AG20443 (cell line): ENCODE measurements at places on chromosomes 3 and 15.

- no peak for DNase-seq
Measured at GRCh38 chr15:57595011-57595866, 3.5 kb downstream of the MYZAP start.

DNA sequence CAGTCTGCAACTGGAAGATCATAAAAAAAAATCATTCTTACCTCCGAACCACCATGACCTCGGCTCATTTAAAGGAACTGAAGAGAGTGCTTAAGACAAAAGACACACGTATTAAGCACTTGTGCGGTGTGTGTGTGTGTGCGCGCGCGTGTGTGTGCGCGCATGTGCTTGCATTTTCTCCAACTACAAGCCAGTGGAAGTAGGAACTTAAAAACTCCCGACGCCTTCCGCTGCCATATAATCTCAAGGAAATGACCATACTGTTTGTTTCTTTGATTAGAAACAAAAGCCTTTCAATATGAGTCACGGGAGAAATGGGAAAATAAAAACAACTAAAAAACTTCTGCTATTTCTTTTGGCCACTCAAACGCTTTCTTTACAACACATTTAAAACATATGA is 32.4 kb downstream of the FRMD4B start:
- no peak for DNase-seq

DNA sequence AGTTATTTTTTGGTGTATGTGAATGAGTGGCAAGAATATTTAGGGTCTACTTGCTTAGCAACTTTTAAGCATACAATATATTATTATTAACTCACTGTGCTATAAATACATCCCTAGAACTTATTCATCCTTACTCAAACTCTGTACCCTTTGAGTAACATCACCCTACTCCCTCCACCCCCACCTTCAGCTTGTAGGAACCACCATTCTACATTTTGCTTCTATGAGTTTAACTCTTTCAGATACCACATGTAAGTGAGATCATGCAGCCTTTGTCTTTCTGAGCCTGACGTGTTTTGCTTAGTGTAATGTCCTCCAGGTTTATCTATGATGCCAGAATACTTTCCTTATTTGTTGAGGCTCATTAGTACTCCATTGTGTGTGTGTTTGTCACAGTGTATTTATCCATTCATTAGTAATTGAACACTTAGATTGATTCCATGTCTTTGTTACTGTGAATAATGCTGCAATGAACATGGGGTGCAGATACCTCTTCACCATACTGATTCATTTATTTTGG is 526.9 kb downstream of the PYDC2 start:
- DNase-seq, result no peak

DNA sequence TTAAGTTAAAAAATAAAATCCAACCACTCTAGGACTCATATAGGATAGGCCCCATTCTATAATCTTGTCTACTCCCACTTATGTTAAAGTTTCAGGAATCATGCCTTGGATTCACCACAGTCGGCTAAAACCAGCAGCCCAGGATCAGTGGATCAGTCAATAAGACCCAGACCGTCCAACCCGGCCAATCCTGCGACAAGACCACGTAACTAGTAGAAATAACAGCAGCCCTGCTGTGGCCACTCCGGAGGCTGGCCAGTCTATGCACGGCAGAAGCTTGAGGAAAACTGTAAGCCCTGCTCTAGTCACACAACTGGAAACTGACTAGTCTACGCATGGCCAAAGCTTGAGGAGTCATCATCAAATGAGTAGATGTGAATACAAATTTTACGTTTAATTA is 12.8 kb upstream of the SLC9C1 start:
- no peak for DNase-seq

DNA sequence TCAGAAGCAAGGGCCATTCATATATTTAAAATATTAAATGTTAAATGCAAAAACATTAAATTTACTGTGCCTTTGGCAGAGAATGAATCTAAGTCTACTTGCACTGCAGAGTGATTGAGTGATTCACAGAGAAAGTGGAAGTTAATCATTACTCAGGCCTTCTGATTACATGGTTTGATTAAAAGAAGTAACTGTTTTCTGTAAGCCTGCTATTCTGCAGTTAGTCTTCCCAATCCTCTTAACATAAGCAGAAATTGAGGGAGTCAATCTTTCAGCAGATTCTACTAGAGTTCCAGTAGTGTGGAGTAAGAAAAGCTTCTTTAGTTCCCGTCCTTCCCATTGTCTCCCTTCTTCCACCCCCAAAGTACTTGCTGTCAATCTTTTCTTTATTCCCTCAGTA is 1.5 kb downstream of the NLGN1 start:
- no peak for DNase-seq

DNA sequence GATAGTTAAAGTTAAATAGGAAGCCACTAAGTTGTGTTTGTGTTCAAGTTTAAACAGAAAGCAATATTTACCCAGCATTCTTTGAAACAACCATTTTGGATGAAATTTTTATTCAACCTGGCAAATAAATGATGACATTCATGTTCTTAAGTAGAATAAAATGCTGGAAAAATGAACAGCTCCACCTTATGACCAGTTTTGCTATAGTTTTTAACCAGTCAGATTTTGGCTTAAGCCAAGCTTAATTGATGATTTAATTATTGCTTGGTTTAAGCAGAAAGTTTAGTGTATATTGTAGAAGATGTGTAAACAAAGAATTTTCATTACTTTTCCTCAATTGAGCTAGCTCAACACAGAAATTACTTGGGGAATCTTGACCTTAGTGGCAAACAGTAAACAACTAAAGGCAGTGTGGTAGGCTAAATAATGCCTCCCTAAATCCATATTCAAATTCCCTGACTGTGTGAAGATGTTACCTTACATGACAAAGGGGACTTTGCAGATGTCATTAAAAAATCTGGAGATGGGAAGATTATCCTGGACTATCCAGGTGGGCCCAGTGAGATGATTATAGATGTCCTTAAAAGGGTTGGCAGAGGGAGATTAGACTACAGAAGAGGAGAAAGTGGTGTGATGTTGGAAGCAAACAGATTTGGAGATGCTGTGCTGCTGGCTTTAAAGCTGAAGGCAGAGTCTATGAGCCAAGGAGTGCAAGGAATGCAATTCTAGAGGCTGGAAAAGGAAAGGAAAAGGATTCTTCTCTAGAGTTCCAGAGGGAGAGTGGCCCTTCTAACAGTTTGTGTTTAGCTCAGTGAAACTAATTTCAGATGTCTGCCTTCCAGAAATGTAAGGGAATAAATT is 448.6 kb upstream of the GOLIM4 start:
- no peak for DNase-seq

- no peak for DNase-seq
Measured at GRCh38 chr3:7745711-7746110, 755.9 kb upstream of the LMCD1 start.

GRCh38 chr15:40498418-40498817 is 27.6 kb downstream of the CHST14 start:
- peak; percentile 47 for DNase-seq

DNA sequence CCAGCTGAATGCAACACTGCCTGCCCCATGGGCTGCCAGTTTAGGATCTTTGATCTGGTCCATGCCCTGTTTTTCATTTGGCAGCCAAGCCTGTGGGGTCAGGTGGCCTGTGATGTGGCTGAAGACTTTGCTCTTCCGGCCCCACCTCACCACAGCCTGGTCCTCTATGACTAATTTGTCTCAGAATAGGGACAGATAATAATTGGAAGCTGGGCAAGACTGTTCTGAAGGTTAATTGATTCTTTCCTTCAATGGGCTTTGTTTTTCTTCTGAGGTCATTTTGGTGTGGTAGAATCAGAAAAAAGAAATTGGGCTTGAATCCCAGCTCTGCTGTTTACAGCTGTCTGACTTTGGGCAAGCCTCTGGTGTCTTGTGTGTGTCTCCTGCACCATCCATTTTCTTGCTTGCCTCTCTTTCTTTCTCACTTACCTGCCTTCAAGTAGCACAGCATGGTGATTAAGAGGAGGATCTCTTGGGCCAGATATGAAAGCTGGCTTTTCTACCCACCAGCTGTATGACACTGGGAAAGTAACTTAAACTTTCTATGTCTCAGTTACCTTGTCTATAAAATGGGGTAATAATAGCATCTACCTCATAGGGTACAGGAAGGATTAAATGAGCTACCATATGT is 24.2 kb downstream of the ABHD2 start:
- DNase-seq, result peak; percentile 56

GRCh38 chr3:159149633-159150032 is 347.8 kb downstream of the MFSD1 start:
- no peak for DNase-seq

- no peak for DNase-seq
Measured at GRCh38 chr3:66819993-66820501, 178.1 kb upstream of the KBTBD8 start.

- no peak for DNase-seq
Measured at GRCh38 chr3:163577271-163577670, 1501.0 kb downstream of the SI start.

DNA sequence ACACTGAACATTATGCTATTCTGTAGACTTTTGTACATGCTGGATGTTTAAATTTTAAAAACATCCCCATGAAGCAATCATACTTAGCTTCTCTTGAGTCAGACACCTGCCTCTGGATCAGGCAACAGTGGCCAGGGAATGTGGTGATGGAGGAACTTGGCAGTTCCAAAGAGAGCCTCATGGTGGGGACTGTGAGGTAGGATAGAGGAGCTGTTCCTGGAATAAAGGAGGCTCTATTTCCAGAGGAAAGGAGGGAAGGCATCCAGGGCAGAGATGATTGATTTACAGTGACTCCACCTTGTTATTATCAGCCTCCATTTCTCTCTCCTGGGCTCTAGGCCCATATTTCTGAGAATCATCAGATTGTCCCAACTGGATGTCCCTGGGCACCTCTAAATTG is 35.0 kb upstream of the ABHD17C start:
- DNase-seq, result peak; percentile 55

DNA sequence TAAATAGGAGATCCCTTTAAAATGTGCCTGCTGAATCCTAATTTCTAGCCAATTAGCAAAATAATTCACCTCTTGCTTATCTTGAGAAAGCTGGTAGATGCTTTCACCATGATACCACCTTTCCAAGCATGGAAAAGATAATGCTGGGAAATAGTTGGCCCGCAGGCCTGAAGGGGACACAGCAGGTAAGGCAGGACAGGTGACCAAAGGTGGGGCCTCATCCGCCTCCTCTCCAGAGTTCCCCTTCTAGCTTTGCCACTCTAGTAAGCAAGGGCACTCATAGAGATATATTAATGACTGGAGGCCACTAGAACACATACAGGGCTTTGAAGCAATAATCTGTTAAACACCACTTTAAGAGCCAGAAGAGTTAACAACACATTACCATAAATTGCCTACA is 45.5 kb downstream of the SATB1 start:
- DNase-seq, result no peak

- no peak for DNase-seq
Measured at GRCh38 chr3:108554913-108555571, 34.2 kb downstream of the CIP2A start.

- DNase-seq, result no peak
Measured at GRCh38 chr3:182920515-182921084, 59.7 kb downstream of the DCUN1D1 start.

GRCh38 chr3:58143417-58144055 is 67.2 kb downstream of the DNASE1L3 start:
- no peak for DNase-seq

- no peak for DNase-seq
Measured at GRCh38 chr15:70243686-70244540, 146.2 kb upstream of the TLE3 start.

DNA sequence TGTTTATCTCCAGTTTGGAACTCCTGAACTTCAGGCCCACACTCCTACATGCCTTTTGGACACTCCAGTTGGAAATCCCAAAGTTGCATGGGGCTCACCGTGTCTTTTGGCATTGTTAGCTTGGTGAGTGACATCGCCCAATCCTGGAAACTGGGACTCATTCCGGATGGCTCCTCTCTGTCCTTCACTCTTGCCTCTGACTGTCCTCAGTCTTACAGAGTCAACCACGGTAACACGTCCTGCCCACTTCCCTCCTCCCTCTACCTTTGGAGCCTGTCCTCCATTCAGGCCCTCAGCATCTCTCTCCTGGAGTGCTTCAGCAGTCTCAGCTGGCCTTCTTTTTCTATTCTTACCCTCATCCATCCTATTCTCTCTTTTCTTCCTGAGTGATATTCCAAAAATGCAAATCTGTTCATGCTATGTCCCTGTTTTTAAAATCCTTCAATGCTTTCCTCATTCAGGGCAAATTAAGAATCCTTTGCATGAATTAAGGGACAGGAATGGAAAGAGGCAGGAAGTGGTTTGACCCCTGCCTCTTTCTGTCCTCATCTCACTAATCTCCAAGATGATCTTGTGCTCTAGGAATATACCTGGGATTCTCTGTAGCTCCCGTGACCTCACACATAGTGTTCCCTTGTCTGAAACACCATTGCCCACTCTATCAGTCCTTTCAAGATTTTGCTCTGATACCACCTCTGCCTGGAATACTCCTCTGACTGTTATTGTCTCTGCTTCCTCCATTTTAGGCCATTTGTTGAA is 42.5 kb downstream of the LPP start:
- DNase-seq, result no peak

GRCh38 chr3:116188231-116188785 is 257.0 kb downstream of the LSAMP start:
- DNase-seq, result peak; percentile 11

- no peak for DNase-seq
Measured at GRCh38 chr3:195020185-195020584, 250.8 kb downstream of the XXYLT1 start.

DNA sequence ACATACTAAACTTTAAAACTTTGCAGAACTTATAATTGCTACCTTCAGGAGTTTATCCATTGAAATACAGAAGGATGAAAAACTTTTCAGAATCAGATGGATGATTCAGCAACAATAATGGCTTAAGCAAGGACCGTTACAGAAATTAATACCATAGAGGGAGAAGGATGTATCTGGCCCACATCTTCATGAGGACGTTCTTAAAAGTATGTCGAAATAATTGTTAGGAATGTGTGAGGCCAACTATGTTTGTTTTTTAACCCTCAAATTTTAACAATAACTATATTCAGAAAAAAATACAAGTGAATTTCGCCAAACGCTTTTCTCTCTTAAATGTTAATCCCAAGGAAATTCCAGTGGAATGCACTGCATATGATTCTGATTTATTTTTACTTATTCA is 105.2 kb upstream of the EPHA3 start:
- DNase-seq, result no peak

DNA sequence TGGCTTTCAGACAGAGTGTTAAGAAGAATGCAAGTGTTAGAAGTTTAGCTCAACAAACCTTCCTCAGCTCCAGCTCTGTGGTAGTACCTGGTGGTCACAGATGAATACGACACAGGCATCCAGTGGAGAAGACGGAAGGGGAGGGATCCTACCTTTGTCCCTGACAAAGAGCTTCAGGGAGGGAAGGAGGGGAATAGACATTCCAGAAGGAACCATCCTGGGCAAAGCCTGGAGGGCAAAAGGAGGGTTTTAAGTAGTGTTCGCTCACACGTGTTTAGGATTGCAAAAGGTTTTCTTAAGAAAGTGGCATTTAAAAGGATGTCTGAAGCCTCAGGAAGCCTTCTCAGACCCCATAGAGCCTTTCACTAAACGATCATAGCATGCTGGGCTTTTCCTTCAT is 2.8 kb downstream of the CHCHD4 start:
- no peak for DNase-seq

GRCh38 chr3:166879661-166880060 is 500.4 kb downstream of the ZBBX start:
- no peak for DNase-seq

- DNase-seq, result no peak
Measured at GRCh38 chr3:78832785-78833204, 935.0 kb downstream of the ROBO1 start.

- DNase-seq, result no peak
Measured at GRCh38 chr15:36617529-36618196, 38.2 kb downstream of the CDIN1 start.
